ENCODE measurements at places on chromosomes 5 and 9.

DNA sequence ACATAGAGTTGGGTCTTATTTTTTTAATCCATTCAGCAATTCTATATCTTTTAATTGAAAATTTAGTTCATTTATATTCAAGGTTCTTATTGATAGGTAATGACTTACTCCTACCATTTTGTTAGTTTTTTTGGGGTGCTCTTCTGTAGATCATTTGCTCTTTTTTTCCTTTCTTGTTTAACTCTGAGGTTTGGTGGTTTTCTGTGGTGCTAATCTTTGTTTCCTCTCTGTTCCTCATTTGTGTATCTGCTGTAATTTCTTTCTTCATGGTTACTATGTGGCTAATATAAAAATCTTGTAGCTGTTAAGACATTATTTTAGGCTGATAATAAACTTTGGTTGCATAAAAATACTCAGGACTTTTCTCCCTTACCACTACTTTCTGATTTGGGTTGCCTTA, 181.6 kb upstream of the DMRTA1 start:
- no peak for DNase-seq

DNA sequence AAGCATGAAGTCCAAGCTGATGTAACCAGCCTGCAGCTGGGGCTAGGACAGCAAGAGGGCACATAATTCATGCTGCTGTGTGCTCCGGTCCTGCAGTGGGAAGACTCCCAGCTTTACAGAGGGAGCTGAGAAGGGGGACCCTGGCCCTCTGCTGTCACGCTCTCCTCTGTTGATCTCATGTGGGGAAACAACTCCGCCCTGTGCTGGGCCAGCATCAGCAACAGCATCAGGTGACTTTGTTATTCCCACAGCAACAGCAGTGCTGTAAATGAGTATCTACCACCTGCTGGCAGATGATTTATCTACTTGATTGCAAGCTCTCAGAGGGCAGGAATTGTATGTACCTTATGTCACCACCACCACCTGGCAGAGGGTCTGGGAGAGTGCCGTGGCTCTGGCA, 176.2 kb downstream of the COL23A1 start:
- no peak for DNase-seq

- DNase-seq, result no peak
These were observed 82.2 kb downstream of the SMIM23 start for GRCh38 chr5:171867786-171868185.

DNA sequence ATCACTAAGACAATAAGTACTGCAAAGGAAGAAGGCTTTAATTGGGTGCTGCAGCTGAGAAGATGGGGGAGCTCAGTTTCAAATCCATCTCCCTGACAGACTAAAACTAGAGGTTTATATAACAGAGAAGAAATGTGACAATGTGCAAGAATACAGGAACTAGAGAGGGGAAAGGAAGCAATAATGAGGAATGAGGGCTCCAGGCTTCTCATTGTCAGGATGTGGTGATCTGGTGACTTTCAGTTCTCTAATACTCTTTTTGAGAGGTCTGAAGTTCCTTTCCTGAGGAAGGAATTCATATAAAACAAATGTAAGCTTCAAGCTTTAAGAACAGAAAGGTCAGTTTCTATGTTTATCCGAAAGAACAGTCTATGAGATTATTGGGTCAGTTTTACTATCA, 42.5 kb upstream of the SPATA31E1 start:
- no peak for DNase-seq

- DNase-seq, result no peak
These were observed 279.2 kb upstream of the TYRP1 start for GRCh38 chr9:12413986-12414385.

DNA sequence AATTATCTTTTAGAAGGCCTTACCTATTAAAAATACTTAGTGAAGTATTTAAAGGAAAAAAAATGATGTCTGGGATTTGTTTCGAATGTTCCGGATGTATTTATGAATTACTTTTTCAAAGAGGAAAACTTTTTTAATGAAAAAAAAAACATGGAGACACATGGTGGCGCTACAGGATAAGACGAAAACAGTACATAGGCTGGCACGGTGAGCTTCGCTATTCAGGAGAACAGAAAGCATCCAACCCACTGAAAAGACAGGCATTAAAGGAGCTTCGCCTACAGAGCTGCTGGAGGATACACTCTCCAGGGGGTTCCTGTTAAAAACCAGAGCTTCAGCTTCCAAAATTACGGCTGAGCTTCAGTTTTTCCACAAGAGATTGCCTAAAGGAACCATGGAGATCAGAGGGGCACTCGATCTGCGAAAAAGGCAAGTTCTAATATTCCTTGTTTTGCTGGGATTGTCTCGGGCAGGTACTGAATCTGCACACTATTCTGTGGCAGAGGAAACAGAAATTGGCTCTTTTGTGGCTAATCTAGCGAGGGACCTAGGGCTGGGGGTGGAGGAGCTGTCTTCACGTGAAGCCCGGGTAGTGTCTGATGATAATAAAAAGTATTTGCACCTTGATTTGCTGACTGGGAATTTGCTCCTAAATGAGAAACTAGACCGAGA, at the start of gene PCDHB14:
TSS of gene PCDHB14 (plus strand) at position 232 of the 672 bp plus-strand sequence. CDS start at position 395, 163 bp downstream.
- DNase-seq, result no peak

GRCh38 chr5:140398379-140398811, 3.2 kb upstream of the ANKHD1 start:
- DNase-seq, result no peak

GRCh38 chr5:108380531-108381349, 1.2 kb downstream of the FBXL17 start:
- DNase-seq, result peak; percentile 42

DNA sequence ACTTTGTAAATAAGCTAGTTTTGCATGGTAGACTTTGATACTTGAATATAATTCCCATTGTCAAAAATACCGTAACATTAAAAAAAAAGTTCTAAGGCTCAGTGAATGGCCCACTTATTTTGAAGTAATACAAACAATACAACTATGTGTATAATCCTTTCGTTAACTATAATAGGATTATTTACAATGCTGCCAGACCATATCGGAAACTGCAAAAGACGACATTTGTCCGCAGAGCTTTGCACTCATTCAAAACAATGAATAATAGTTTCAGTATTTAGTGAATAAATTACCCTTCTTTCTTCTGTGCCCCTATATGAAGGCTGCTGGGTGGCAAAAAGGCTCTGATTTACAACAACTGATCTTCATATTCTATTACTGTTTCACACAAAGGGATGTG, 121.8 kb downstream of the DROSHA start:
- DNase-seq, result no peak

GRCh38 chr5:160360310-160360709, 10.1 kb downstream of the C1QTNF2 start:
- no peak for DNase-seq
